Stimulated activated CD4-positive, alpha-beta T cell treated with anti-CD3 and anti-CD28 coated beads, Interleukin-1b, Interleukin-23, amount 100 ng/mL, for 24 hours (primary cell): ENCODE measurements at places on chromosomes 5 and 9.

GRCh38 chr5:156582193-156582598 is 255.2 kb downstream of the SGCD start:
- no peak for DNase-seq

DNA sequence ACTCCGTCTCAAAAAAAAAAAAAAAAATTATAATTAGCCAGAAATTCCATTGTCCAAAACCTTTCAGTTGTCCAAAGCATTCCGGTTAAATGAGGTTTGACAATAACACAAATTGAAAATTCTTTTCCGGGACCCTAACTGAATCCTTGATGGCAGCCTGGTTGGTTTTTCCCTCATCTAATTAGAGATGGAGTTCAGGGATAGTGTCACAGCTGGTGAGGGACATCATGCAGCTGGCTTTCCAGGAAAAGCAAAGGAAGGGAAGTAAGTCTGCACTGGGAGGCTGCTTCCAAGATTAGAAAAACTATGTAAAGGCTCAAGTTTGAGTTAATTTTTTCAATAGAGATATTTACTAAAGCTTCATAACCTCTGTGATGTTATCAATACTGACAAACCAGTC is 195.4 kb downstream of the ADAMTS12 start:
- DNase-seq = no peak

- no peak for DNase-seq
These were observed 160.3 kb upstream of the MVB12B start for GRCh38 chr9:126166291-126166690.

DNA sequence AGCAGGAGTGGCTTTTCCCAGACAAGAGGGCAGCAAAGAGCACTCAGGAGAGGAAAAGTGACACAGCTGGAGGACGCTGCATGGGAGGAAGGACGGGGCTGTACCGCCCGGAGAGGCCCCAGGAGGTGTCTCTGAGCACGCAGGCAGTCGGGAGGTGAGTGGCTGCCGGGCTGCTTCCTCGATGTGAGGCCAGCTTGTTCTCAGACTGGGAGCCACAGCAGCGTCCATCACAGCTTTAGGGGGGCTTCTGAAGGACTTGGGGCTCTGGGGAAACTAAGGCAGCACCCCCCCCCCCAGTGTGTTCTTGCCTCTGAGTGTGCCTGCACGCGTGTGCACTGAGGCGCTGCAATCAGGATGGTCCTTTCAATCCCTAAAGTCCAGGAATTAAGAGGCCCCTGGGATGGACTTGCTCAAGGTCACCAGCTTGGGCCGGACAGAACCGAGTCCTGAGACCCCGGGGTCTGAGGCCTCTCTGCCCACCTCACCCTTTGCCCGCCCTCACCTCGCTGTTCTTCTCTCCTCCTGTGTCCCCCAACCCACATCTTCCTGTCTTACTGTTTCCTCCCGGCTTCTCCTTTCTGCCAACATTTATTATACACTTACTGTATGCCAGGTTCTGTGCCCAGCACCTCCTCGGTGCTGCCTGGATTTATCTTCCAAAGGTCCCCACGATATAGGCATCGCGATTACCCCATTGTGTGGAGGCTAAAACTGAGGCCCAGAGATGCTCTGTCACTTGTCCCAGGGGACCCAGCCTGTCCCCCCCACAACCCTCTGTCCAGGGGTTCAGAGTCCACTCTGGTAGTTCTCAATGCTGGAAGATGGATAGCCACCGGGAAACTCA is 32.9 kb downstream of the FAM163B start:
- no peak for DNase-seq

GRCh38 chr9:84694248-84694647 is 24.7 kb downstream of the NTRK2 start:
- DNase-seq = no peak

DNA sequence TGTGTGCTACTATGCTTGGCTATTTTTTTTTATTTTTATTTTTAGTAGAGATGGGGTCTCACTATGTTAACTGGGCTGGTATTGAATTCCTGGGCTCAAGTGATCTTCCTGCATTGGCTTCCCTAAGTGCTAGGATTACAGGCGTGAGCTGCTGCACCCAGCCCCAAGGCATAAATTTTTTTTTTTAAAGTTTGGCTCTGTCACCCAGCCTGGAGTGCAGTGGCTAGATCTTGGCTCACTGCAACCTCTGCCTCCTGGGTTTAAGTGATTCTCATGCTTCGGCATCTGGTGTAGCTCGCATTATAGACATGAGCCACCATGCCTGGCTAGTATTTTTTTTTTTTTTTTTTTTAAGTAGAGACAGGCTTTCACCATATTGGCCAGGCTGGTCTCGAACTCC is 70.3 kb downstream of the RAB24 start:
- no peak for DNase-seq

GRCh38 chr9:99779277-99779676 is 42.4 kb upstream of the NR4A3 start:
- DNase-seq = no peak

DNA sequence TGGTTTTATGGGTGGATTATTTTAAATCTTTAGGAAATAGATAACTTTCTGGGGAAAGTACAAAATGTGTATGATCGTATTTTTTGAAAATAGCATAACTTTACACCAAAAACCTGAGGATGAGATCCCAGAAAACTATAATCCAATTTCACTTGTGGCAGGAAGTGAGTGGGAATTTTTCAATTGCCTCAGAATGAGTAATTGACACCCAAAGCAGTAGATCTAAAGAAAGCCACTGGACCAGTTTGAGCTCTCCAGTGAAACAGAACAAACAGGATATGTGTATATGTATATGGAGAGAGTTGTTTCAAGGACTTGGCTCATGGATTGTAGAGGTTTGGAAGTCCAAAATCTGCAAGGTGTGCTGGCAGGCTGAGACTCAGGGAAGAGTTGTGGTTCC is 109.2 kb upstream of the SHB start:
- DNase-seq = no peak

- no peak for DNase-seq
These were observed 53.4 kb downstream of the GALNT12 start for GRCh38 chr9:98860871-98861293.

GRCh38 chr5:87899208-87899661 is 369.4 kb downstream of the TMEM161B start:
- DNase-seq = no peak

DNA sequence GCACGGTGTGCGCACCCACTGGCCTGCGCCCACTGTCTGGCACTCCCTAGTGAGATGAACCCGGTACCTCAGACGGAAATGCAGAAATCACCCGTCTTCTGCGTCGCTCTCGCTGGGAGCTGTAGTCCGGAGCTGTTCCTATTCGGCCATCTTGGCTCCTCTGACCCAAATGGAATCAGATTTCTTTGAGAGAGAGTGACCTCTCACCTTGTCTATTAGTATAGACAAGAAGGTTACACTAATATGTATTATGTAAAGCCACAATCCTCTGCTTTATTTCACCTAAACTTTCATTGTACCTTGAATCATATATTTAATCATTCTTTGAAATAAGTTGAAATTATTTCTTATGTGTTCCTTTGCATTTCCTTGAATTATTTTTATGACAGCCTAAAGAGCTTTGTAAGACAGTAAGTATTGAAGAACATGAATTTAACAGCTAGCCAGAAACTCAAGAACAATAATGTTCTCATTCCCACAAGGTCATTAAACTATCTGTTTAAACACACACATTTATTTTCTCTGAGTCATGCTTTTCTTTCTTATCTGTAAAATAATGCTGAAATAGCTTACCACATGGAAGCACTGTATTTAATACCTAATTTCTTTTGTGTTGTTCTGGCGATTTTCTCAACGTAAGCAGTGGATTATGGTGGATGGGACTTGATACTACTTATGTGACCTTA is 91.8 kb upstream of the DMRTA1 start:
- DNase-seq = no peak

GRCh38 chr5:54886866-54887265 is 98.5 kb downstream of the ESM1 start:
- DNase-seq = no peak

DNA sequence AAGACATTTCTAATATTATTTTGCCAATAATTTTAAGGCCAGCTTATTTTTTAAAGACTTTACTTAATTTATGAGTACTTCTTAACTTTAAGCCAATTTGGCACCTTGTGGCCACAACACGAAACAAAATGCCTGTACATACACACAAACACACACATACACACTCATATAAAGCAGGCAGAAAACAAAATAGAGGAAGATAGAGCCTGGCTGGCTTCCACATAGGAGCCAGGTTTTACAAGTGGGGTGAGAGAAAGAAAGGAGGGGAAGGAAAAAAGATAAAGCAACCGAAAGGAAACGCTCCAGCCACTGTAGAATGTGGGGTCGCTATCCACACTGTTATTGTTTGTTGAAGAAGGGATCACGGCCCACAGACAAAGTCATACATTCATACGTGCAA is 10.4 kb downstream of the GMCL2 start:
- DNase-seq = no peak

GRCh38 chr5:109467058-109467457 is 57.3 kb upstream of the PJA2 start:
- no peak for DNase-seq

DNA sequence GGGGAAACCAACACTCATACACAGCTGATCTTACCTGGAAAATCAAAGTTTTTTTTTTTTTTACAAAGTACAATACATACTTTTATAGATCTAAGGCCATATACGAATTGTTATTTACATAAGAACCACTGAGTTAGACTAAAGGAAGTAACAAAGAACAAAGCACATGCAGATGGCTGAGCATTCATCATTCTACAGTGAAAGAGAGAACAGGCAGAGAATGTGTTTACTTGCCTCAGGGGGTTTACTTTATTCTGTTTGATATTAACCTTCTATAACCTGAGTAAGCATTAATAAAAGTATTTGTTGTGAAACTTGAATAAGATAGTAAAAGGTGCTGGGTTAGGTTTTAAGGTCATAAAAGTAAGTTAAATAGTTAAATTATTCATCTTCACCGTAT is 54.7 kb downstream of the SLC38A9 start:
- no peak for DNase-seq

DNA sequence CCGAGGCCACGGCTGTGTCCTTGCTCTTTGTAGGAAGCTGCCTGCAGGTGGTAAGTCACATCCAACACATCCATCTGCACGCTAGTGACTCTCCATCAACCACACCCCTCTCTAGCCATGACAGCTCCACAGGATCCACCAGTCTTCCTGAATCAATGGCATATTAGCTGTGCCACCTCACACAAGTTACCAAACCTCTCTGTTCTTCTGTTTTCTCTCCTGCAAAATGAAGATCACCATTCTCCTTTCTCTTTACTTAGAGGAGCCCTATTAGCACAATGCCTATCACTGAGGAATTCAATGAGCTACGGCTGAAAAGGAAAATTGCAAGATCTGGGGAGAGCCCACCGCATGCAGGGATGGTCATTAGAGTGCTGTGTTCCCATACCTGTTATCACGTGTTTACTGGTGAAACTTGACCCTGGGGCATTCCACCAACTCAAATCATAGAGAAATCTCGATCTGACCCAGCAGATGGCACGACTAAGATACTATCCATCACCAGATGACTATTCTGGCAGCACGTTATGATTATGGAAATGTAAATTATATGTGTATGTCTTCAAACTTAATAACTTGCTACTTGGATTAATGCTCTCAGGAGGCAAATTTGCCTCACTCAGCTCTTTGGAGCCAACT is 20.9 kb downstream of the WHRN start:
- no peak for DNase-seq

GRCh38 chr9:133691191-133691590 is 47.0 kb downstream of the SARDH start:
- no peak for DNase-seq

DNA sequence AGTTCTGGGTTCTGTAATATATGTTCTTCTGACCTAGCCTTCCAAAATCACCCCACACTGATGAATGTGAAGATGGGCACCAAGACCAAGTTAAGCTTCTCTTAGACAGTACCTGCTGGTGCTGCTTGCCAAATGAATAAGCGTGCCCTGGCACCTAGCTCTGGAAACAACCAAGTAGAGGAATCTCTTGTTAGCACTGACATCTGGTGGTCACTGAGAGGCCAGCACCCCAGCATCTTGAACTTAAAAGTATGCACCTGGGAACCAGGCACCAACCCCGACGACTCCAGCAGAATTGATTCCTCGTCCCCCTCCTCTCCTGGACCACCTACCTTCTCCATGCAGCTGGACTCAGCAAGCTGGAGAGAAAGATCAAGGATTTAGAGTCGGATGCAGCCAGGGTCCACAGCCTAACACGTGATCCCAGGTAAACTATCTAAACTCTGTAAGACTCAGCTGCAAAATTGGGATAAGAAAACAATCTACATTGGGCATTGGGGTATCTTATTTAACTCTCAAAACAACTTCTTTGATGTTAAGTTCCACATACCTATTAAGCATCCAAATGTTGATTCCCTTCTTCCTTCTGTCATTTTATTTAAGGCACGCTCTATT is 89.8 kb downstream of the SLC1A3 start:
- DNase-seq = no peak

GRCh38 chr9:107147134-107147533 is 135.9 kb upstream of the RAD23B start:
- DNase-seq = no peak

GRCh38 chr5:140205216-140205615 is 30.2 kb downstream of the CYSTM1 start:
- DNase-seq = no peak

DNA sequence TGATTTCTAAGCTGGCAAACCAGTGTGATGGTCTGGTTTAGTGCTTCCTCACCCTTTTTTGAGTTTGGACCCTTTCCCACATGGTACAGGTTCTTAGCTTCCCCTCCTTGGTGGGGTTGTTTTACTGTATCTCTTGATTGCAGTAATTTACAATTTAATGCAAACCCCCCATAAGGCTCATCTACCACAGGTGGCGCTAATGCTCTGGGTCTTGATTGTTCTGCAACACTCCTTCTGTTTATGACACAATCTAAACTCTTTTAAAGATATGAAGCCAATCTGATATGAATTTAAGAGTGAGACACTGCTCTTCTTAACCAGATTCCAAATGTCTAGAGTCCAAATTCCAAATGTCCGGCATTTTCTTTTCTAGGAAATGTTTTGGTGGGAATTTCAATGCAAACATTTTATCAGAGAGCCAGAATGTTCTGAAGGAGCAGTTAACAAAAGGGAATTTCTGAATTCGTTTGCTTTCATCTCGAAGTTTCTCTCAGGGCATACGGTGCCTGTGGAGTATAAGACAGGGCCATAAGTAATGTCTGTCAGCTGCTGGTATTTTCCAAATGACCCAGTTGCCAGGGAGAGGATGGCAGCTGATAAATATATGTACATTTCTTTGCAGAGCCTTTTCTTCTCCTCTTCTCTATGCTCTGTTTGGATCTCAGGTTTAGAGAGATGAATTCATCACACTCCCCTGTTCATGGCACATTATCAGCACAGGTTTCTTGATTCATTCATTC is 246.8 kb downstream of the ARHGAP26 start:
- DNase-seq = no peak

GRCh38 chr5:56419667-56420066 is 186.5 kb upstream of the ANKRD55 start:
- DNase-seq = no peak

- no peak for DNase-seq
These were observed 23.4 kb downstream of the DBH start for GRCh38 chr9:133659516-133659915.

- DNase-seq = no peak
These were observed 53.9 kb downstream of the ROR2 start for GRCh38 chr9:91896097-91896496.
